CD4-positive, alpha-beta T cell treated with Interleukin-6 at 100 ng/mL for 8 hours (primary cell): ENCODE measurements at places on chromosomes 11 and 22.

GRCh38 chr11:74092425-74092824, 78.4 kb downstream of the C2CD3 start:
- no peak for DNase-seq

DNA sequence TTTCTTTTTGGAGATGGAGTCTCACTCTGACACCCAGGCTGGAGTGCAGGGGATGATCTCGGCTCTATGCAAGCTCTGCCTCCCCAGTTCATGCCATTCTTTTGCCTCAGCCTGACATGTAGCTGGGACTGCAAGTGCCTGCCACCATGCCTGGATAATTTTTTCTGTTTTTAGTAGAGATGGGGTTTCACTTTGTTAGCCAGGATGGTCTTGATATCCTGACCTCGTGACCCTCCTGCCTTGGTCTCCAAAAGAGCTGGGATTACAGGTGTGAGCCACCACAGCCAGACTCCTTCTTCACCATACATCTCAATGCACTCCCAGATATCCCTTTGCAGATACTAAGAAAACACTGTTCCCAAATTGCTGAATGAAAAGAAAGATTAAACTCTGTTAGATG, 224.3 kb downstream of the OR4A5 start:
- no peak for DNase-seq

GRCh38 chr11:84264066-84264465, 977.9 kb upstream of the CCDC90B start:
- no peak for DNase-seq

DNA sequence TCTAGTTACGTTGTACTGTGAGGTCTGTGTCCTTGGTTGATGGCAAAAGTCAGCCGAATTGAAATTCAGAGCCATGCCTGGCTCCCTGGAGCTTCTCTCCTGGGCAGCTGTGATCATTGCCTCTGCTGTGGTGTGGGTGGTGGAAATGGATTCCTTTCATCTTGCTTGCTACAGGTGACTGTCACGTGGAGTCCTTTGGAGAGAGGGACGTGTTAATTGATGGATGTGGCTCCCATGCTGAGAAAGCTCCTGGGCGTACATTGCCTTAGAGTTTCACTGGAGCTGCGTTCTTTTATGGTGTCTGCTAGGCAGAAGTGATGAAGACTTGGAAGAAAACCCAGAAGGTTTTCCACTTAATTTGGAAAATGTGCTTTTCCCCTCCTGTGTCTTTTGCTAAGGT, 41.9 kb upstream of the PPP6R3 start:
- DNase-seq, result no peak

DNA sequence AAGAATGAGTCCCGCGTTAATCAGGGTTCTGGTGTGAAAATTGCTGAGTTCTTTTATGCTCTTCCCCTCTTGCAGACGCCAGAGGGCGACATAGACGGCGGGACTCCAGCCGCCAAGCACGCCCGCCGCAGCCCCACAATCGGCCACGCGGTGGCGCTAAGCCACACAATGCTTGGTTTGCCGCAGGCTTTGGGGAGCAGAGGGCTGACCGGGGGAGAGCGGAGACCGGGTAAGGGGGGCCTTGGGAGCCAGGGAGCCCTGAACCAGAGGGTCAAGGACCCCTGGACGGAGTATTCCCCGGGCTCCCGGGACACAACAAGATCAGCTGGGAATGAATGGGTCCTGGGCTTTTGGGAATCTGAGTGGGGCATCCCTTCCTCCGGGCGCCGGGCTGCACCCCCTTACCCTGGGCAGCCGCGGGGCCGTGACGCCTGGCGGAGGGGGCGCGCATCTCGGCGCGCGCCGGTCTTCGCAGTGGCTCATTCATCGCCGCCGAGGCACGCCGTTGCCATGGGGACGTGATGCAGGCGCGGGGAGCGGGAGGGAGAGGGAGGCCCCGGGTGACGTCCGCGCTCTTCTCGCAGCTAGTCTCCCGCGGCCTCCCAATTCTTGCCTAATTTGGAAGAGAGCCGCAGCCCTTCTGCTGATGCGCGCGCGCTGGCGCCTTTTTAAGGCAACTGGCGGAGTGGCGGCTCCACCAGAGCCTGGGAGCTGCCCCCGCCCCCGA, 12.2 kb upstream of the NPAS4 start:
- DNase-seq, result peak; percentile 88

- DNase-seq, result no peak
These were observed 1308.8 kb downstream of the FAM181B start for GRCh38 chr11:81424822-81425221.

DNA sequence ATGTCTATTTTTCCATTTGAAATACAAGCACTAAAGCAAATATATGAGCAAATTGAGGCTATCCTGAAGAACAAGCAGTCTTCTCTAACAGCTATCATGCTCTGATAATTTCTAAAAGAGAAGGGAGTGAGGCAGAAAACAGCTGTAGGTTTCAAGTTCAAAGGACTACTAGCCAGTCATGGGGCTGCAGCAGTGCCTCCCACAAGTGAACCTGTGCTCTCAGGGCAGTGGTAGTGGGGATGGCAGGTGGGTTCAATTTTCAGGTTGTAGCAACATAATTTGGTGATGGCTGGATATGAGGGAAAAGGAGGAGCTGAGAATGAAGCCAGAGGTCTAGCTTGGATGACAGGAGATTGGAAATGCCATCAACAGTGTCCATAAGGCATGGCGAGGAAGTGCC, 93.5 kb upstream of the ARHGAP20 start:
- no peak for DNase-seq

GRCh38 chr11:117855186-117855845, 21.1 kb downstream of the FXYD6 start:
- no peak for DNase-seq

DNA sequence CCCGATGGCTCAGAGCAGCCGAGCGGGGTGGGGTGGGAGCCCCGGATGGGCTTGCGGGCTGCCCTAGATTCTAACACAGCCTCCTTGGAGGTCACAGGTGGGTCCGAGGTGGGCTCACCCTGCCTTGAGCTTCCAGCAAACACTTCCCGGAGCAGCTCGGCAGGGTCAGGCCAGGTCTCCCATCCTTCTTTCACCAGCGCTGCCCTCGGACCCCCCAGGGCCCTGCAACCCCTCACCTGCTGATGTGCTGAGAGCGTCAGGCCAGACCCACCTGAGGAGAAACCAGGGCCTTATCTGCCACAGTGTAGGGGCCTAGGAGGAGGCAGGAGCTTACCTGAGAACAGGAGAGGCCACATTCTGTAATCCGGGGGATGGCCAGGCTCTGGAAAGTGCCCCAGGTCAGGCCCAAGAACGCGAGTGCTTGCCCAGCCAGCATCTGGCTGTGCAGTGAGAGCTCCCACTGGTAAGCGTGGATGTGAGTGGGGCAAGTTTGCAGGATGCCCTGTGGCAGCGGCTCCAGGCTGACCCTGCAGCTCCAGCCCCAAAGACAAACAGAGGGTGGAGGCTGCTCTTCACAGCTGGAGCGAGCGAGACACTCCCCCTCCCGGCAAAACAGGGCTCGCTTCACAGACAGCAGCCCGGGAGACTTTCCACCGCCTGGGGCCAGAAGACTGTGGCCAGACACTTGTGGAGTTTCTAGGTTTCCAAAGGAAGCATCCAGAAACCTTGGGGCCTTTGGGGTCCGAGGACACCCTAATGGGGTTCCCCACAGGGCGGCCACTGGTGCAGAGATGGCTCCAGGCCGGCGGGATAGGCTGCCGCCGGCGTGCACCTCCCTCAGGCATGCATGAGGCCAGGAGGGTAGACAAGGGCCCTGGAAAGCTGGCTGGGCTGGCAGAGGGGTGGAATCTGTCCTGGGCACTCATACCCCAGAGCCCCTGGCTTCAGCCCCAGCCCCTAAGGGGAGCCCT, at the start of gene IL17REL:
TSS of gene IL17REL (minus strand) at position 555 of the 971 bp plus-strand sequence. CDS start at position 436, 119 bp downstream.
- no peak for DNase-seq

- no peak for DNase-seq
These were observed 990.9 kb downstream of the BRD1 start for GRCh38 chr22:48836673-48837340.
